Prostate gland (tissue), 2 donors: ENCODE measurements at places on chromosomes 1 and 21. TPM values are rescaled to one million over a fixed set of nuclear protein-coding genes. Genes with fewer than 3 reads are reported as not detected.

GRCh38 chr21:45410151-45410864, 5.3 kb downstream of the COL18A1 start:
- no peak for DNase-seq

DNA sequence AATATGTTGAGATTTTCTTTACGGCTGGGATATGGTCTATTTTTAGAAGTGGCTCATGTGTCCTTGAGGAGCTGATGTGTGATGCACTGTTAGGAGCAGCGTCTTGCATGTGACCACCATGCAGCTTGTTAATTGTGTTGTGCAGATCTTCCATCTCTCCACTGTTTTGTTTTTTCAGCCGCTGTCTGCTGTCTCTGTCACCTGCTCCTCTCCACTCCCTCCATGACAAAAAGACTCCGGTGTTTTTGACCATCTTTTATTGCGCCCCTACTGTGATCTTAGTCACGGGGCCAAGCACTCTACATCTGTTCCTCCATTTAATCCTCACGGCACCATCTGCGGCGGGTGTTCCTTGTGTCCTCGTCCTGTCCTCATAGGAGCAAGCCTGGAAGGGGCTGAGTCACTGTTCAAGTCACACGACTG, 51.8 kb downstream of the ADARB1 start:
- no peak for DNase-seq

GRCh38 chr1:56522680-56523079, 56.7 kb downstream of the PLPP3 start:
- no peak for DNase-seq

DNA sequence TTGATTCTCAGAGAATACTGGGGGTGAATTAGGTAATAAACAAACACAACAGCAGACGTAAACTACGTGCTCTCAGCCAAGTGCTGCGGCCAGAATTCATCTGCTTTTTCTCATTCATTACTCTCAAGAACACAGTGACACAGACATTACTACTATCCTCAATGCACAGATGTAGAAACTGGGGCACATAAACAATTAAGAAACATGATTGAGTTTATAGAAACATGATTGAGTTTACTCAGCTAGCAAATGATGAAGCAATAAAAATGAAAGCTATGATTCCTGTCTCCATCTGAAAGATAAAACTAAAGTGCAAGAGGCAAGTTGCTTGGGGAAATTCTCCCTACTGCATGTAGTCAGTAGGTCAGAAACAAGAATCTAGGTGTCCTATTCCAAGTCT, 140.5 kb downstream of the IFI44 start:
- DNase-seq: no peak

DNA sequence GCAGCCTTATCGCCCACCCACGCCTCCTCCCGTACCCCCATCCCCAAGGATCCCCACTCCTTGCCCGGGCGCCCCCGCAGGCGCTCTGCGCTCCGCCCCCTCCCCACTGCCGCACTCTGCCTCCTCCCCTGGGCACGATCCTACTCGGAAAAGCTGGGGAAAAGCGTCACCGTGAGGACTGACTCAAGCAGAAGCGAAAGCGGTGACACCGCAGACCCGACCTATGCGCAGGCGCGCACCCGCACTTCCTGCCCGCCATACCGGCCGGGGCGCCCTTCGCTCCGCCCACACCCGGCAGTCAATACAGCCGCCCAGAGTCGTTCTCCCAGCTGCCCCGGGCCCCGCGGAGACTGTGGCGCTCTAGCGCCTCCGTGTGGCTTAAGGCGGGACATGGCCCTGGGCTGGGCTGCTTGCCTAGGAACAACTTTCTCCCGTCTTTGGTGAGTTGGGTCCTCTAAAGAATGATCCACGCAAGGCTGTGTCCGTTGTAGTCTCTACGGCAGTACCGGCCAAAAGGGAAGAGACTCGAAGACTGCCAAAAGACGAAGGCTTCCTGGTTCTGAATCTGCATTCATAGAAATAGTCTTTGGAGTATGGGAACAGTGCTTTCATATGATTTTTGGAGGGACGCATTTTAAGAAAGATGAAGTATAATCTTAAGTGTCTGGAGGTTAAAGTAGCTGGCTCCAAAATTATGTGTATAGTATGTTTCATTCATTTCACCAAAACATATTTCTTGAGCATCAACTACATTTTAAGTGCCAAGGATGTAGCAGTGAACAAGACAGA, at the start of gene OMA1:
Gene OMA1, minus strand, starts transcription at position 207 of the 789 bp plus-strand sequence. CDS start 7,432 bp downstream, outside the sequence.
- DNase-seq: peak; percentile 94

Gene DNTTIP2
- total RNA-seq: 15.9 TPM

Gene SPRR5
- total RNA-seq: not detected

Gene KIAA1614
- total RNA-seq: 6.4 TPM

Gene PIK3C2B
- total RNA-seq: 20.9 TPM

Gene ABCB10
- 11.0 TPM for total RNA-seq

Gene PRAMEF8
- not detected for total RNA-seq

Gene KRTAP21-2
- not detected for total RNA-seq

Gene SHISA4
- 24.5 TPM for total RNA-seq

Gene CYP4Z1
- total RNA-seq: 0.87 TPM

Gene EYA3
- total RNA-seq: 19.4 TPM
